LHCN-M2 (cell line): ENCODE measurements at places on chromosomes 16 and 17. TPM values are rescaled to one million over a fixed set of nuclear protein-coding genes. Genes with fewer than 3 reads are reported as not detected.

DNA sequence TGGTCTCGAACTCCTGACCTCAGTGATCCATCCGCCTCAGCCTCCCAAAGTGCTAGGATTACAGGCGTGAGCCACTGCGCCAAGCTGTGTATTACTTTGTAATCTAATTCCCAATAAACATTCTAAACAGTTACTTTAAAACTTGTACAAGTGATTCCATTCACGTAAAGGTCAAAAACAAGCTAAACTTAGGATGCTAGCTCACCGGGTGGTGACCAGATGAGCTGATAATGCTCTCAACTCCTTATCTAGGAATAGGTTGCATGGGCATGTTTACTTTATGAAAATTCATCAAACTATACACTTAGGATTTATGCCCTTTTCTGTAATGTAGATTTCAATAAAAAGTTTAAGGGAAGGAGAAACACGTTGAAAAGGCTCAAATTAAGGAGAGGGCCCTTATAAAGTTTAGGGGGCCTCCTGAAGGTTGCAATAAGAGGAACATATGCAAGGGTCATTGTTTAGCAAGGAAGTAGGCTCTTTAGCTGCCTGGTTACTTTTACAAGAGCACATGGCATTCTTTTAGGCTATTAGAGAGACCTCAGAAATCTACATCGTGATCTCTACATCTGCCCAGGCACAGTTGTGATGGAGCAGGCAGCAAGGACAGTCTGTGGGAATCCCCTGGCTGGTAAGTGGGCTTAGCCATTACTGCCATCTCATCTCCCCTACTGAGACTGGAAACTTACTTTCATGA is 13.3 kb downstream of the CDR2 start:
- DNase-seq = no peak

DNA sequence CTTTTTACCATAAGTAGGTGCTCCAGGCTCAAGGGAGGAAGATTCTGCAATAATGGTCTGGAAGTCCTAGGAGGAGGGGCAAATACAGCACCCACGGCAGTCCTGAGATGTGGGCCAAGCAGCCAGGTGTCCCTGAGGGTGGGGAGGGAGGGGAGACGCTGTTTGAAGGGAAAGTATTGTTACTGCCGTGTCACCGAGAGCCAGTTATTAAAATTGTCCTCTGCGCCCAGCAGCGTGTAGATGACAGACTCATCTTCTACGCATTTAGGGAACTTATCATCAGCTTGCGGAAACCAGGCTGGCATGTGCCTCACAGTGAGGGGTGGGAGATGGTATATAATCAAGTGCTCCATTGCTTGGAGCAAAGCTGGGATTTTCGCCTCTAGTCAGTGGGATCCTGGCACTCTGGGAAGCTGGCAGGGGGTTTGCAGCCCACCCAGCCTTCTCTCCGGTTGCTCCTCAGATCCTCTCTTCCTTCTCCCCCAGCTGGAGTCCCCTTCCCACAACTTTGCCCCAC is 104.6 kb downstream of the OR1D5 start:
- no peak for DNase-seq

DNA sequence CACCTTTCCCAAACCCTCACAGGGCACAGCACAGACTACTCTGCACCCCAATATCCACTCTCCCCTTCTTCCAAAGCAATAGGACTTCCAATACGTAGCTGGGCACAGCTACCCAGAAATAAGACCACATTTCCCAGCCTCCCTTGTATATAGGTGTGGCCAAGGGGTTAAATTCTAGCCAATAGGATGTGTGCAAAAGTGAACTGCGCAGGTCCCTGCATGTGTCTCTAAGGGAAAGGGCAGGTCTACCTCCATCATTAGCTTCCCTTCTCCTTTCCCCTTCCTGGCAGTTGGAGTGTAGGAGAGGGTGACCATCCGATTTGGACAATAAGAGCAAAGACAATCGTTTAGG is 25.5 kb upstream of the SNN start:
- DNase-seq = no peak

The NT5M gene
- 4.5 and 5.5 TPM in 2 replicates for total RNA-seq

- DNase-seq = peak; percentile 33
These were observed 488 bp downstream of the HOXB9 start for GRCh38 chr17:48625495-48626244.

DNA sequence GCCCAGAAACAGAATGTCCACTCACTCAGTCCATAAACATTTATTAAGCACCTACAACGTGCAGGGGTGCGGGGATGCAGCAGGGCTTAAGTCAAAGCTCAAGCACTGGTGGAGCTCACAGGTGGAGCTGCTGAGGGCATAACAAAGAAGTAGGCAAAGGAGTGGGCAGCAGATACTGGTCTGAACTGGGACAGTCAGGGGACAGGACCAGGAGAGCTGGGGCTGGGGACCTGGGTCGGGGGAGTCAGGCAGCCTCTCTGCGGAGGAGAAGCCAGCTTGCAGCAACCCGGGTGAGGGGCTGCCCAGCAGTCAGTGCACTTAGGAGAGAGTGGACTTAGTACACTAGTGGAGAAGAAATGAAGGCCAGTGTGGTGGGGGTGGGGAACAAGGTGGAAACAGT is 10.0 kb upstream of the TNFRSF13B start:
- no peak for DNase-seq

GRCh38 chr17:72118335-72119076 is 2.3 kb upstream of the SOX9 start:
- peak; percentile 80 for DNase-seq

DNA sequence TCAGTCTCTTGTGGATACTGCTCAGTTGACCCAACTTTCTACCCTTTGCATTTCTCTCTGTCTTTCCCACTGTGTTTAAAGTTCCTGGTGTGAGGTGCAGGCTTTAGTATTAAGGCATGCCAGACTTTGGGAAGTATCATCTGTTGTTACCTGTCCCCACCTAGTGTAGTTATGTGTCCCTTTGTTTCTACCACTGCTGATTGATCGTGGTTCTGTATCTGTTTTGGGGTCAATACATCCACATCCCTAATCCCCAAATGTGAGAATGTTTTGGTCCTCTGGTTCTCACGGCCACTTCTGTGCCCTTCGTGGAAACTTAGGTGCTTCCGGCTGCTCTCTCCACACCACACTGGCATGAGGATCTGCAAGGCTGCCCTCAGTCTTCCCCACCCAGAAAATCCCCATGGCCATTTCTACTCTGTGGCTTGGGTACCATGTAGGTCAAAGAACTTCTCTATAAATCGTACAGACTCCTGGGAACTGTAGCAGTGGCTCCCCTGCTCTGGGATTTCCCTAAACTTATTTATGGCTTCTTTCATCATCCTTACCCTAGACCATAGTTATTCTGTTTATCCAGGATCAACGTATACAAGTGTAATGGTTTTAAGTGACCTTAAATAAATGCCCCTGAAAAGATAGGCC is 443.2 kb downstream of the XYLT1 start:
- no peak for DNase-seq

GRCh38 chr17:77491921-77492445 is 351.2 kb downstream of the SEC14L1 start:
- DNase-seq = no peak

GRCh38 chr17:15119968-15120367 is 145.2 kb downstream of the PMP22 start:
- no peak for DNase-seq

DNA sequence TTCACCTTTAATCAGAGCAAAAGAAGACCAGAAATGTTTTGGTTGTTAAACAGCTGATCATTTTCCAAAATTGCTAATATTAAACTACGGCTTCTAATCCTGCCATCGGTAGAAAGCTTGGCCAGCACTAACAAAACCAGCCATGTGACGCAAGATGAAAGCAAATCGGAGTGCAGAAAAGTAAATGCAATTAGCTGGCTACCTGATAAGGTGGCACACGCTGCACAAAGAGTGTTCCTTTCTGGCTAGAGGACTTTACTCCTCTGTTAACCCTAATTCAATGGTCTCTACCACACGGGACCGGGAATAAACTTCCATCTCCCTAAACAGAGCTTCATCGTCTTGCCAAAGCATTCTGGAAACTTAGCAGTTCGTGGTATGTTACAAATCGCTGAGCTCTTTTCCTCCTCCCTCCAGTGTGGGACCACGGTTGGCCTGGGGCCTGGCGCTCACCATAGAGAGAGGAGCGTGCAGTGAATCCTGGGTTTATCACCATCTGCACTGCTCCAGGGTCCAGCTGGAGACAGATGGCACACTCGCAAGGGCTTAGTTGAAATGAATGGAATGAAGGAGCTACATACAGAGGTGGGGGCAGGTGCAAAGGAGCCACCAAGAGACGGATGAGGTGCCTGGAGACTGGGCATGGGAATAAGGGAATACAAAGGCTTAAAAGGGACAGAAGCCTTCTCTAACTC is 10.1 kb upstream of the COG1 start:
- no peak for DNase-seq
